ENCODE measurements at places on chromosomes 6 and 20.

DNA sequence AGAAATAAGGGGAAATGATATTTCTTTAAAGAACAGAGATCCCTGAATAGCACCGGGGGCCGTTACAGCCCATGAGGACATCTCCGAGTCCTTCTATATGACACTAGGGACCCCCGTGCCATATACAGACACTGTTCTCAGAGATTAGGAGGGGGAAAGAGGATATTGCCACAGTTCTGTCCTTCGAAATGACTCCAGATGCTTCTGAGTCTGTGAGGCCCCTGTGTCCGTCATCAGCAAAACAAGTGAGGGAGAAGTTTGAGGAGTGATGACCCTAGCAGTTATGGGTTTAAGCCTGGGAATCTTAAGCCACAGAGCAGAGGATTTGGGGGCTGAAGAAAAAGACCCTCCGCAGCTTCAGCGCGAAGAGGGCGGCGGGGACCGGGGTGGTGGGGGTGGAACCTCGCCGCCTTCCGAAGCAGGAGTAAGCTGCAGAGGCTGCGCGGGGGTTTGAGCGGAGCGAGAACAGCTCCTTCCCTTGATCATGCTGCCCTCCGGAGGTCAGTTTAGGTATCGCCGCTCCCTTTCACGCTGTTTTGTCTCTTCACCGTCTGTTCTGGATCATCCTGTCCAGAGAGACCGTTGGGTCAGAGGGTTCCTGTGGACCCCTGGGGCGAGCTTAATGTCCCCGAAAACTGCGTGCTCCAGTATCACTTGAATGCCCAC is 23.6 kb downstream of the VPS52 start:
- peak; percentile 86 for DNase-seq

DNA sequence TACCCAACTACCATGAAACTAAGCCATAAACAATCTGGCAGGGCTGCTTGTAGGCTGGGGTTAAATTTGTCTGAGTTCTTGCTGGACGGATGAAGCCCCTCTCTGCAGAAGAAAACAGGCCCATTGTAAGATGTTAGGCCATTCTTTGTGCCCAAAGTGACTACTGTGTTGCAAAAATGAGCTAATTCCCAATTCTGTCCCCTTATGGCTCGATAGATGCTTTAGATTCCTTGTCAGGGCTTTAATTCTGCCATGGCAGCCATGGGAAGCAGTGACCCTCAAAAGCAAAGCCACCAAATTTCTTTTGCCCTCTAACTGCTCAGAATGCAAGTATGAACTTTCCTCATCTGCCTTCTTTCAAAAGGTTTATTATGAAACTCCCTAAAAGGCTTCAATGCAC is 45.2 kb downstream of the LAMA4 start:
- no peak for DNase-seq

GRCh38 chr6:6665555-6666243 is 77.2 kb downstream of the LY86 start:
- no peak for DNase-seq

DNA sequence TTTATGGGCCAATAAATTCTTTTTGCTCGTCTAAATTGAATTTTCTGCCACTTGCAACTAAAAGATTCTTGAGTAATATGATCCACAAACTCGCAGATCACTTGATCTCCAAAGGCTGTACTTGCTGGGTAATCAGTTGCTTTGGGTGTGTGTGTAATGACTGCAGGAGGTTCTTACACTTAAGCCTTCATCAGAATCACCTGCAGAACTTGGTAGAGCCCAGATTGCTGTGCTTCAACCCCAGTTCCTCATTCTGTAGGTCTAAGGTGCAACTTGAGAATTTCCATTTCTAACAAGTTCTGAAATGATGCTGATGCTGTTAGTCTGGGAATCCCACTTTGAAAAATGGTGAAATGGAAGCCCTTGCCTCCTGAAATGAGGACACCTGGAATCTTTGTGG is 12.9 kb upstream of the FKBP1A start:
- no peak for DNase-seq

- peak; percentile 57 for DNase-seq
Measured at GRCh38 chr20:48238326-48238725, 453.0 kb upstream of the SULF2 start.

GRCh38 chr20:5430670-5431069 is 113.9 kb upstream of the PROKR2 start:
- no peak for DNase-seq

GRCh38 chr6:89481695-89482094 is 48.7 kb downstream of the ANKRD6 start:
- no peak for DNase-seq

- no peak for DNase-seq
Measured at GRCh38 chr6:106974999-106975737, 639 bp upstream of the CD24 start.

DNA sequence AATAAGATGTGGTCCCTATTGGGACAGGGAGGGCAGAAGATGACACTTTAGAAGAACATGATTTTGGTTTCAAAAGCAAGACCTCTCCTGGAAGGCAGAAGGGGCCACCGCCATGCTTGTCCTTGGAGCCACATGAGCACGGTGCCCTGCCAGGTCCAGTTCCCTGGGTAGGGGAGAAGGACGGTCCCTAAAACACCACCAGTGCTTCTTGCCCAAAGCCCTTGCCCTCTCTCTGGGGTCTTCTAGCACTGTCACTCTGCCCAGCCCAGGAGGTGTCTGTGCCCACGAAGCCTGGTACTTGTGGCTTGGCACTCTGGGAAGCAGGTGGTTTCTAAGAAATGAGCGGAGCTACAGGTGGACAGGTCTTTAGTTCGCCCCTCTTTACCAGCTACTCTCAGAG is 46.0 kb downstream of the PLCG1 start:
- DNase-seq, result no peak

DNA sequence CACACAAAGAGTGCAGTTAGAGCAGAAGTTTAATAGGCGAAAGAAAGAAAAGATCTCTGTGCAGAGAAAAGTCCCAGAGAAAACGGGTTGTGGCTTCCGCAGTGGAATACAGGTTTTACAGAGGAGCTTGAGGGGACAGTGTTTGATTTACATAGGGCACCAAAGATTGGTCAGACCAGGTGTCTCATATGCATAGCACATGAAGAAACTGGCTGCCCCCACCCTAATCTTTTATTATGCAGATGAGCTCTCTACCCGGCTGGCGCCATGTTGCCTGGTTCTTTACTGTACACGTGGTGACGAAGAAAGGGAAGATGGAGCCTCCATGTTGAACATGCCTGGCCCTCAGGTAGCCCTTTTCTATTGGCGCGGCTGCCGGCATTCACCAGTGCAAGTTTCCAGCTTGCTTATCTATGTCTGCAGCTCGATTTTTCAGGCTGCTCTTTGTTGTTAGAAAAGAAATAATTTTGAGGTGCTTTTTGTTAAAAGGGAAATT is 47.4 kb downstream of the SLC35B3 start:
- no peak for DNase-seq

GRCh38 chr6:131058236-131058635 is 4.8 kb downstream of the EPB41L2 start:
- DNase-seq, result peak; percentile 45

GRCh38 chr6:85459224-85459901 is 9.5 kb downstream of the NT5E start:
- DNase-seq, result peak; percentile 79

DNA sequence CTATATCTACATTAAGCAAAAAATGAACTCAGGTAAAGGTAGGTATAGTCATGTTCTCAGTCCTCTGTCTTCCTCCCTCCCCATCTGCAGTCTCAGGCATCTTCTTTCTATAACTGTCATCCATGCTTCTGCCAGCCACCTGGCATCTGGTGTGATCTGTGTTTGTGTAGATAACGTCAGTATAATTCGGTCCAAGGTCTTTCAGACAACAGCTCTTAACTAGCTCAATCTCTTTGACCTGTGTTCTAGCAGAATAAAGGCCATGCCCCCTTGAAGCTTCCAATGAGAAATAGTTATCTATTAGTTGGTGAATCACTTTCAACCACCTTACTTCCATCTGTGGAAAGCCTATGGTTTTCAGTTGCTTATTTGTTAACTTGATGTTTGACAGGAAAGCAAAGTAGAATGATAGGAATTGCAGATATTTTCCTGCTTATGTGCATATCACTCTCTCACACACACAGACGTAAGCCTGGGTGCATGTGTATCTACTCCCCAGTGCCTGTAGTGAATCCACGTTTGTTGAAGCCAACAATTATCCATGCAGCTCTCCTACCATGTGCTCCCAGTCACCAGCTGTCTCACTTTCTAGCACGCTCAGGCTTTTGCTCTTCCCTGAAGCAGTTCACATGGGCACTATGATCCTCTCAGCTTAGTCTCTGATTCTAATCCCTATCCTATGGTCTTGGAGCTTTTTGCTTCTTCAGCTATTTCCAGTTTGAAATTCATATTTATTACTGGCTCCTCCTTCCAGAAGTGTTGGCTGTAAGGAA is 433.7 kb upstream of the MANEA start:
- no peak for DNase-seq

GRCh38 chr6:5471044-5471443 is 209.7 kb downstream of the FARS2 start:
- peak; percentile 65 for DNase-seq

- no peak for DNase-seq
Measured at GRCh38 chr6:149933461-149933860, 8.4 kb upstream of the ULBP2 start.

DNA sequence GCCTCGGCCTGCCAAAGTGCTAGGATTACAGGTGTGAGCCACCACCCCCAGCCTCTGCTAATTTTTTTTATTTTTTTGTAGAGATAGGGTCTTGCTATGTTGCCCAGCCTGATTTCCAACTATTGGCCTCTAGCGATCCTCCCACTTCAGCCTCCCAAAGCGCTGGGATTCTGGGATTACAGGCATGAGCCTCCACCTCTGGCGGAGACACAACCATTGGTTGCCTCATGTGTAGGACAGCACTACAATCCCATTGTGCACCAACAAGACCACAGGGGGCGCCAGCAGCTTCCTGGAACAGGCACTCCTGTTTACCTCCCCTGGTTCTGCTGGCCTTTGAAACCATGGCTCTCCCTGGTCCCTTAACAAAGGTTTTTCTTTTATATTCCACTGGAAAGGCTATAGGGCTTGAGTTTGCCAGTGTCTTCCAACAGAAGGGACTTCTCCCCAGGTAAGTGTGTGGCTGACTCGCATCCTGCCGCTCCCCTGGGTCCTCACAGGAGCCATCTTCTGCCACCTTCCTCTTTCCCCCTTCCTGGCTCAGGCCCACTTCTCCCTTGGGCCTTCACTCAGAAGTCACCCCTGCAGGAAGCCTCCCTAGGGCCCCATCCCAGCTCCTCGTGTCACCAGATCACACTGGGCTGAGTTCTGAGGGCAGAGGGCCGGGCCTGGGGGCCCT is 39.2 kb upstream of the TLDC2 start:
- DNase-seq, result peak; percentile 62

- DNase-seq, result peak; percentile 88
Measured at GRCh38 chr20:10505827-10506226, 70.7 kb downstream of the SLX4IP start.

- no peak for DNase-seq
Measured at GRCh38 chr20:8633366-8633765, 435.5 kb upstream of the PLCB4 start.

- DNase-seq, result peak; percentile 99
Measured at GRCh38 chr20:4041748-4042411, 26.5 kb upstream of the RNF24 start.

DNA sequence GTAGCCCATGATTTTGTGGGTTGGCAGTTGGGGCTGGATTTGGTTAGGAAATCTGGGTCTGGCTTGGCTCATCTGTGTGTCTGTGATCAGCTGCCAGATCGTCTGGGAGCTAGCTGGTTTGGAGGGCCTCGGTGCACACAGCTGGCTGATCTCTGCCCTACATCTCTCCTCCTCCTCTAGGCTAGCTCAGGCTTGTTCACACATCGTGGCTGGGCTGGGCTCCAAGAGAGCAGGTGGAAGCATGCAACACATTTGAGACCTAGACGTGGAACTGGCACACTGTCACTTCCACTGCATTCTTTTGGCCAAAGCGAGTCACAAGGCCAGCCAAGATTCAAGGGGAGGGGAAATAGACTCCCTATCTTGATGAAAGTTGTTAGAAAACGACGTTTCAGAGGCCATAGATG is 15.9 kb downstream of the NDUFAF5 start:
- DNase-seq, result peak; percentile 92

DNA sequence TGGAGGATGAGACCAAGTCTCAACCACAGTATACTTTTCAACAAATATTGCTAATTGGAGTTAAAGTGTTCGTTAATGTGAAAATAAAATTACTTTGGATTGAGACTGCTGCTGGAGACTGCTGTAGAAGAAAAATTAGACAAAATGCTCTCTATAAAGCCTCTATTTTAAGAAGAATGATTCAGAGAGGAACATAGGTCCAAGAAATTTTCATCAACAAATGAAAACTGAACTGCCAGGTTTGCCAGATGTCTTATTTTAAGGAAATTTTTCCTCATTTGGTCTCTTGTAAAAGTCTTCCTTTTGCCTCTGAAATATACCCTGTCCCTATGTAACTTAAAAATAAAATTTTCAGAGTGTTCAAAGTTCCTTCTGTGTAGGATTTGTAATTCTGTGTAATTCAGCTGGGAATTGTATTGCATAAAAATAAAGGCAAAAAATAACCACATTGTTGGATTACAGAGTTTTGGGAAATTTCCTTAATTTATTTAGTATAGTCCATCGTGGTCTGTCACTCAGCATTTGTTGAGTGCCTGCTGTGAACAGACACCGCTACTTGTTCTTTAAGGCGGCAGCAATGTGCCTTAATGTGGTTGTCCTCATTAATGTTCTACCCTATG is 27.4 kb downstream of the ANKS1A start:
- DNase-seq, result no peak

DNA sequence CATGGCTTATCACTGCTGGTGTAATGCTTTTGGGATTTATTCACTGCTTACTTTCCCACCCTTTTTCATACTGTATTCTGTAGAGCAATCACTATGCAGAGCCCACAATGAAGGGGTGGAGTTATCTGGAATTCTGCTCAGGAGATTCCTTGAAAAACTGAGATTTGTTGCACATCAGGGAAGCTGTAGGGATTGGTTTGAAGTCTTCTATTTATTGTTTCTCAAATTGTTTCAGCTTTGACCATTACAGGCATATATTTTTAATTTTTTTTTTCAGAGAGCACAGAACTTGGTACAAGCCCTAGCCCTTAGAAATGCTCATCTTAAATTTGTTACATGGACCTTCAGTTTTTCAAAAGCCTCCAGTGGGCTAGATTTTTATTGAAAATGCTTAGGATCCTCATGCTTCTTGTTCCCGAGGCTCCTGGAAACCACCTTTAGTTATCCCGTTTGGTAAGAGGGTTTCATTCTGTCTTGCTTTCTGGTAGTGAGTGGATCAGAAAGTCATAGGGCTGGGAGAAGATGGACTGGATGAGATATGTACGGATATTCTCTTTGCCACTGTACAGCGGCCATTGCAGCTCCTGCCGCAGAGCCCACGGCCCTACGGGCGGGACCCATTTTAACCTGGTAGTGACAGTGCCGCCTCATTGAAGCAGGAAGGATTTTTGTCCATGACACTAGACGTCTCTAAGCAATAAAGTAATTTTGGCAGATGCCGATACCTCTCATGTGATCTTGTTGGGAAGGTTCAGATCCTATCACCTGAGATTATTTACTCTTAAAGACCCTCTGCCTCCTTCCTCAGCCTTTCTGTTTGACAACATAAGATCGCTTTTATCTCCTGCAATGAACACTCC is 45.3 kb upstream of the ZNF184 start:
- DNase-seq, result no peak

DNA sequence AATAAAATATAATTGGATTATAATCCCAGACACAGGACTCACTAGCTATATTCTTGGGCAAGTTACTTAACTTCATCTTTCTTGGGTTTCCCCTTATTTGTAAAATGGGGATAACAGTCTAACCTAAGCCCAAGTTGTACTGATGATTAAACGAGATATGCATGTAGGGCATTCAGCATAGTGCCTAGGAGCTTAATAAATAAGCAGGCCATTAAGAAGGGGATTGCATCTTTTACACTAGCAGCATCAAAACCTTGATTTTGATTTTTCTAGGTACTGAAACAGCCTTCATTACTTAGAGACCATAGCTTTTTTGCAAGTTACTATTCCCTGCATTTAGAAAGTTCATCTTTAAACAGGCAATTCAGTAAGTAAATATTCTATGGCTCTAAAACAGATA is 2.2 kb upstream of the QKI start:
- DNase-seq, result no peak
